D721Med (cell line): ENCODE measurements at places on chromosomes 2 and 18.

DNA sequence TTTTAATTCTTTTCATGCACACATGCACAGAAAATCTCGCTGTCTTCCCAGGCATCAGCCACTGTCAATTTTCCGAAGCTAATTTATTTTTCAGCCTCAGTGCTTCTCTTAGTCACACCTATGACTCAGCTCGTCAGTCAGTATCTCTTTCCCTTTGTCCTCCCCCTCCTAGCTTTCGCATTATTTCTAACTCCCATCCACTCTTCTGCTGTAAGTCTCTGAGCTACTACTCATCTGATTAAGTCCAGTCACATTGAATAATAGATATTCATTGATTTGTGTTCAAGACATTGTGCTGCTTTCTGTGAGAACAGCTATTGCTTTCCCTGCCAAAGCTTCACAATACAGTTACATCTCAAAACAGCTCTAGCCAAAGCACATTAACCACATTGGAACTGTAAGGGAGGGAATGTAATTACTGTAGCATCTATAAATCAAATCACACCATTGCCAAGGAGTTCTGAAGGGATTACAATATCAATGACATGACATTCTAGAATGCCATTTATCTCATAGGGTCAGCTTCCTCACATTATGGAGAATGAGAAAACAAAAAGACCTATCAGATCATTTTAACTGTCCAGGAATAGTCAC, 89.4 kb downstream of the SCN3A start:
- no peak for DNase-seq

- DNase-seq, result no peak
Measured at GRCh38 chr2:163401481-163401880, 334.3 kb downstream of the FIGN start.

DNA sequence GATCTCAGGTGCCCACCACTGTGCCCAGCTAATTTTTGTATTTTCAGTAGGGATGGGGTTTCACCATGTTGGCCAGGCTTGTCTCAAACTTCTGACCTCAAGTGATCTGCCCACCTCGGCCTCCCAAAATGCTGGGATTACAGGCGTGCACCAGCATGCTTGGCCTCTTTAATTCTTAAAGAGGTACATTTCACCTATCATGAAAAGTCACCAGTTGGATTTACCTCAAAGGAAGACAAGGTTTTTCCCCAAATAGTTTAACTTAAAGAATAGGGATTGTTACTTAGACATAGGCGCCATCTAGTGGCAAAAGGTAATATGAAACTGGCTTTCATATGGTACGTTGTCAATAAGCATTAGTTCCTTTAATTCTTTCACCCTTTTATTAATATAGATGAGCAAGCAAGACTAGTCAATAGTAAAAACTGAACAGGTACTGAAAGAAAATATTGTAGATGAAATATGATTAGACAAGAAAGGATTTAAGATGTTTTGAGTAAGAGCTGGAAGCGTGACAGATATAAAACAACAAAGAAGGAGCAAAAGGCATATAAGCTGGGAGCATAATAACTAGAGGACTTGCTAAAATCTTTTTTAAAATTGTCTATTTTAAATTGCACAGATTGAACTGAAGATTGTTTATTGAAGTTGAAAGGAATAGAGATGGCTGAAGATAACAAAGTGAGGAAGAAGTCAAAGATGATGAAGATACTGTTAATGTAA, 35.0 kb upstream of the PSMD14 start:
- DNase-seq, result no peak

DNA sequence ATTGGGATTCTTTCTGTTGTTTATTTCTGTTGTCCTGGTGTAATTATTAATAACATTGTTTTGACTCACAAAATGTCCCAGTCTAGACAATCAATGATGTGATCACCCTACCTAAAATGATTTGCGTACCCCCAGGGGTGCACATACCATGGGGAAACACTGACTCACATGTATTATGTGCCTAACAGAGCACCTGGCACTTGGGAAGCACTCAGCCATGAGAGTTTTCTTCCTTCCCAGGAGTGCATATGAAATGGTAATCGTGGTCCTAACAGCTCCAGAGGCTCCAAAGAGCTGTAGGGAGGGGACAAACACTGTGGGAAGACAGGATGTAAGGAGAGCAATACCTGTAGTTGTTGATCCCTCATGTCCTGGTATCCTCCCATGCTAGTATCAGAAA, 187.8 kb upstream of the ERBB4 start:
- DNase-seq, result no peak

DNA sequence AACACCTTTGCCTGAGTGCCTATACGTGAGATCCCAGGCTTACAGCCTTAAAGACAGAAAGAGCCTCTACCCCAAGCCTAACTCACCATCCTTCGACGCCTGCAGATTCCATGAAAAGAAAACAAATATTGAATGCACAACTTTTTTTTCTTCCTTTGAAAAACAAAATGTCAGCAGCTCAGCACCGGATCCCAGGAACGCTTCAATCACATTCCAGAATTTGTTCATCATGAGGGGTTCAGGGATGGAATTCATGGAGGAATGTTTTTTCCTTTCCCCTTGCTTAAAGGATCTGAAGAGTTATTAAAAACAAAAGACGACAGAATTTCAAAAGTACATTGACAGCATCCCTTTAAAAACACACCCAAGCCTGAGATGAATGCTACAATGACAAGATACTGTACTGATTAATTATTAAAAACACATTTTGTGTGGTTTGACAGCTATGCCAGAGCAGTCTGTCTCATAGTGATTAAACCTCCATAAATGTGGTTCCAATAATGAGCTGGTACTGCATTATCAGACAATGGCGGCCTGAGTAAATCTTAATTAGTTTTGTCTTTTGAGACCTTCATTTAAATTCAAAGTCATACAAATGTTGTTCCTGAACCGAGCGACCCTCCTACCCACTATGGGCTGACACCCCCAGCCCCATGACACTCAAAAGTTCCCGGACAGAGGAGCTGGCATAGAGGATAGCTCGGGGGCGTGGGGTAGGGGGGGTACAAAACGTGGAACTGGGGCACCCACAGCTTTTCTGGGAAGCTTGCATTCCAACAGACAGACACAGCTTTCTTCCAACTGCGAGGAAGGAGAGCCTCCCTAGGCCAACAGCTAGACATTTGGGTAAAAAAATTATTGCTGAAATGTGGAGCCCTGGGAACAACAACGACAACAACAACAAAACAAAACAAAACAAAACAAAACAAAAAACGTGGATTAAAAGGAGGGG, 227.5 kb downstream of the TTC32 start:
- no peak for DNase-seq
